Cerebellar nuclear complex (tissue), 1 donor: ENCODE measurements at places on chromosomes 11 and 22.

DNA sequence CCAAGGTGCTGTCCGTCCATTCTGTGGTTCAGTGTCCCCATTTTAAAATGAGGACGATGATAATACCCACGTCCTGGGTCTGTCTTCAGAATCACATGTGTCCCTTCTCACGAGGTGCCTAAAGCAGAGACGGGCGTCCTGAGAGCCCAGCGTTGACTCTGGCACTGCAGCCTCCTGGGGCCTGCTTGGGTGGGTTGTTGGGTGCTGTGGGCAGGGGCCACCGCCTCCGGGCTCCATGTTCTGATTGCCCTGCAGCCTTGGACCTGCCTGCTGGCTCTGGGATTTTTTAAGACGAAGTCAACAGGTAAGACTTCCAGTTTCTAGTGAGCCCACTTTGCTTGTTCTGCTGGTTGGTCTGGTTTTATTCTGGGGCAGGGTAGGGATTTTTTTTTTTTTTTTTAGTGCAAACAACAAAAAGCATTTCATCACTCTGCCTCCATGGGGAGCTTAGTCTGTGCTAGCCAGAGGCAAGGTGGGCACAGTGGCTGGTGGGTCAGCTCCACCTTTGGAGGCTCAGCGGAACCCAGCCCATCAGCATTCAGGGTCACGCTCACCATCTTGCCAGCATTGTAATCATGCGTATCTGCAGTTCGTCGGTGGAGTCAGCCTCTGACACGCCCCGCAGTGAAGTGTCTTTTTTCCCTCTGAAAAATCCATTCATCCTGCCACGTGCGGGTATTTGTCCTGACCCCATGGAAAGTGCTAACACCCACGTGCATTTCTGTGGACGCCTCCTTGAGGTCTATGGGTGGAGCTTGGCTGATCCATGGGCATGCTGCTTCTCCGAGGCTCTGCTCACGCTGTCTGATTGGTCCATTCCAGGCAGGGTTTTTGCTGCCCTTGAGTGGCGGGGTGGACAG lies 28.3 kb downstream of the NADSYN1 start:
- no peak for DNase-seq

GRCh38 chr11:62104816-62105653 lies 18.8 kb upstream of the INCENP start:
- no peak for DNase-seq

- no peak for DNase-seq
Measured at GRCh38 chr11:66047541-66048365, 1.2 kb downstream of the GAL3ST3 start.

DNA sequence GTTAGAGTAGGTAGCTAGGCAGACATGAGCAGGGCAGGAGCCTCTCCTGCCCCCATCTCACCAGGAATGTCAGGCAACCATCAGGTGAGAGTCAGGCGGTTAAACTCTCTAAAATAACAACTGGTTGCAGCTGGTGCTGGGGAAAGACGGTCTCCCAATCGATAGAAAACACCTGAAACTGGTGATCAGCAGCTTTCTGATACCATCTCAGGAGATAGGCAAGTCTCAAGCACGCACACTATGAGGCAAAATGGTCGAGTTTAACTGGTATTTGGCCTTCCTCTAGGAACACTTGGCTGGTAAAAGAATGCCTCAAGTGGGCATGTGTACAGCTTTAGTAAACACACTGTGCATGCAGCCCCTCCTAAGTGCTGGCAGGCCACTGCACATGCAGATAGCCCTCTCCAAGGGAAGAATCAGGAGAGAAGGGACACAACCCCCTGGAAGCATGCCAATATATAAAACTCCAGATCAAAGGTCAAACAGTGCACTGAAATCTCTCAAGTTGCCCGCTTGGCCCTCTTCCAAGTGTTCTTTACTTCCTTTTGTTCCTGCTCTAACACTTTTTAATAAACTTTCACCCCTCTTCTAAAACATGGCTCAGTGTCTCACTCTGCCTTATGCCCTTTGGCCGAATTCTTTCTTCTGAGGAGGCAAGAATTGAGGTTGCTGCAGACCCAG lies 88.7 kb downstream of the USP35 start:
- DNase-seq, result no peak

DNA sequence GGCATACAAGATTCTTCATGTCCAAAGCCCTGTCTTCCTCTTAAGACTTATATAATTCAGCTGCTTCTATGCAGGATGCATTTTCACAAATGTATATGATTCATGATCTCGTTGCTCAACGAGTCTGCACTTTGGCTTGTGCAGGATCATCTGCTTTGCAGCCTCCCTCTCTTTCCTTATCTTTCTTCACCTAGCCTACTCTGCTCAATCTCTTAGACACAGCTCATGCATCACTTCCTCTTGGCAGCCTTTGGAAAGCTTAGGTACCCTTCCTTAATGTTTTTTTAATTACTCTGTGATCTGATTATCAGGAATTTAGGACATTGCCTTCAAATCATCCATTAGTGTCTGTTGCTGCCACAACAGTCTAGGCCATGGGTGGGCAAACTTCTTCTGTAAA lies 673.8 kb downstream of the NELL1 start:
- DNase-seq, result no peak

GRCh38 chr11:61056571-61056970 lies 45.7 kb upstream of the CD5 start:
- no peak for DNase-seq

GRCh38 chr22:36578619-36579018 lies 49.7 kb upstream of the EIF3D start:
- DNase-seq, result no peak

DNA sequence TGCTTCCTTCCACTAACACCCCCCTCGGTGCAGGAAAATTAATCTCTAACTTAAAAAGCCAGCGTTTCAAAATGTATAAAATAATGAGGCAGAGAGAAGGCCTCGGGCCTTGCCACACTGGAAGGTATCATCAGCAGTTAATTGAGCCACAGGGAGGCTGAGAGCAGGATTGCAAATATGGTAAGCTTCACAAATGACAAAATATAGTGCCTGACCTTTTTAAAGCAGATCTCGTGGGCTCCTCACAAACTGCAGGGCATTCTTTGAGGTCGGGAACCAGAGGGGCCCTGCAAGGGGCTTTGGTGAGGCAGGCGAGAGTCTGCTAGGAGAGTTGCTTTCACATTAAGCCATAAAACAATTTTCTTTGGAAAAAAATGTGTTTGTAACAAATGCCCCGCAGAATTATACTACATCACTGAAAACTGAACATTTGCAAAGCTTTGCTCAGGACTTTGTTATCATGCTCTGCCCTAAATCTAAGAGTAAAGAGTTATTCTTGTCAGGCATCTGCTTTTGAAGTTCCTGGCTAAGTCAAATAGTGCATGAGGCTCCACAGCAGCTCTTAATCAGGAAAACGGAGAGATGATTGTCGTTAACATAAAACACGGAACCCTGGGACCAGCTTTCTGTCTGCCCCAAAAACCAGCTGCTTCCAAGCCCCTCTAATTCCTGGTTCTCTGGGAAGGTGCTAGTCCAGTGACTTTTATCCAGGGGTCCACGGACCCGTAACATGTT lies 61.4 kb upstream of the SYT13 start:
- no peak for DNase-seq

GRCh38 chr11:73233692-73234470 lies 15.8 kb downstream of the P2RY2 start:
- DNase-seq, result no peak

- DNase-seq, result no peak
Measured at GRCh38 chr11:27505781-27506180, 788 bp downstream of the LIN7C start.

- no peak for DNase-seq
Measured at GRCh38 chr11:64598106-64598796, 7.2 kb downstream of the SLC22A12 start.

DNA sequence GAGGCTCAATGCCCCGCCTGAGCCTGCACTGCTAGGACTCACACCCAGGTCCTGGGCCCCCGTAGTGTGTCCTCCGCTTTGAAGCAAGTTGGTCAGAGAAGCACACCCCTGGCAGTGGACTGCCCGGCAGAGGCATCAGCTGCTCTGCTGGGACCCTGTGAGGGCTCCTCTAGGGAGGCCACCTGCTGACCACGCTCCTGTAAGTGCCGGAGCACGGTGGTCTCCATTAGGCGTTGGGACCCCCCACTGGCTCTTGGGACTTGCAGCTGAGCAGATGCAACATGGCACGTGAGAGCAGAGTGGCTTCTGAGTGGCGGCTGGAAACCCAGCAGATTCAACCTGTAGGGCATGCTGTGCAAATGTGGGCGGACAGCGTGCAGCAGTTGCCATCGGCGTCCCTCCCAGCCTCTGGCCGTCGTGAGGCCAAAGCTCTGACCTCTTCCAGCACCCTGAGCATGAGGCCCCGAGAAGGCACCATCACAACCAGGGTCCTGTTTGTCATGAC lies 16.9 kb downstream of the MRGPRG start:
- no peak for DNase-seq

DNA sequence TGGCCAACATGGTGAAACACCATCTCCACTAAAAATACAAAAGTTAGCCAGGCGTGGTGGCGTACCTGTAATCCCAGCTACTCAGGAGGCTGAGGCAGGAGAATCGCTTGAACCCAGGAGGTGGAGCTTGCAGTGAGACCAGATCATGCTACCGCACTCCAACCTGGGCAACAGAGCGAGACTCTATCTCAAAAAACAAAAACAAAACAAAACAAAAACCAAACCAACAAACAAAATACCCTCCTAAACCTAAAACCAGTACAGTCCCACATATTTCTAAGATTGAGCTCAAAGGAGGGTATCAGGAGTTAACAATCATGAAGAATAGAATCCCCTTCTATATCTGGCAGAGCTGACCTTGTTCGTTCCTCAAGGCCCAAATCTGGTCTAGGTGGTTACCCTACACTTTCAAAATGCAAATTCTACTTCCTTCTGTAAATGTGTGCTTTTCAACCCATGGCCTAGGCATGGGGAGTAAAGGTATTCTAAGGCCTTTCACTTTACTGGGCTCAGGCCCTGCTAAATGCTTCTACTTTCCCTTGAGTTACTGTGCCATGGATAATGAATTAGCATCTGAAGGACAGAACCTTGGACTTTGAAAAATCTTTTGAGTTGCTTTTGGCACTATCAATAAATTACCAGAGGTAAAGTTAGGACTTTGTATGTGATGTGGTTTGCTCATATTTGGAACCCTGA lies 10.4 kb upstream of the PPP2R1B start:
- DNase-seq, result no peak

DNA sequence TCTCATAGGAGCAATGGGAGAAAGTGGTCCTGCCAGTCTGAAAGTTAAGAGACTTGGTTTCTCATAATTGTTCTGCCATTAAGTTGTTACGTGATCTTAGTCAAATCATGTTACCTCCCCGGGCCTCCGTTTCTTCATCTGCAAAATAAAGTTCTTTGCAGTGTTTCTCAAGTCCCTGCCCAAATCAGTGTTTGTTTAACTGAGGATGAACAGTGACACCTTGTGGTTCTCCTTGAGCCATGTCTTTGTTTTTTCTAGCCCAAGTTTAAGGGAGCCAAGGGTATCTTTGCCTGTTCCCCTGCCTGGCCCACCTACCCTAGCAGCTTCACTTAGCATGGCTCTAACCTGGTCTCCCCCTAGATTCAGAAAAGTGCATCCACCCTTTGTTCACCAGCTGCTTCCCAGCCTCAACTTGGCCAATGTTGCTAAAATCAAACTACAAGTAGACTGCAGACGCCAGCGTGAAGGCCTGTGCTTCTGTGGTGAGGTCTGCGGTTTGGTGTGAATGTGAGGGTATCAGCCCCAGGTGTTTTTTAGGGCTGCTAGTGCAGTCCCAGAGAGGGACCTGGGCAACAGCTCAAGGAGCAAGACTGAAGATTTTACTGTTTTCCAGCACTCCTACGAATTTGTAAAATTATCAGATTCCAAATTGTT lies 35.5 kb downstream of the FZD4 start:
- no peak for DNase-seq

GRCh38 chr11:69538854-69539253 lies 57.4 kb downstream of the LINC01488 start:
- DNase-seq, result no peak

GRCh38 chr11:66066751-66067150 lies 3.3 kb upstream of the PACS1 start:
- no peak for DNase-seq

- DNase-seq, result no peak
Measured at GRCh38 chr11:96044311-96044710, 120.4 kb upstream of the MTMR2 start.

GRCh38 chr11:124113890-124114289 lies 1.4 kb upstream of the VWA5A start:
- DNase-seq, result no peak

DNA sequence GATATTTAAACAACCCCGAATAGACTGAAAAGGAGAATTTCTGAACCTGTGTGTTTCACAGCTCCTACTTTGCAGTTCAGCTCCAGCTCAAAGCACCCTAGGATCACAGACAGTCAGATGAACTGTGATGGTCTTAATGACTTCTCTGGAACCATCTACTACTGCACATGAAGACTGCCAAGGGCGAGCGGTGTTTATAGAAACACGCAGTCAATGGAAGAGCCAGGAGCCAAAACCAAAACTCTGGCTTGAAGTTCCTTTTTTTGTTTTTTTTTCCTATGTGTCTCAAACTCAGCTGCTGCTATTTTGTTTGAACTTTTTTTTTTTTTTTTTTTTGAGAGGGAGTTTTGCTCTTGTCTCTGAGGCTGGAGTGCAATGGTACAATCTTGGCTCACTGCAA lies 382.6 kb upstream of the SYN3 start:
- DNase-seq, result no peak

GRCh38 chr22:36110306-36110881 lies 50.2 kb downstream of the APOL3 start:
- DNase-seq, result no peak
